ACHN (cell line): ENCODE measurements at places on chromosomes 2 and 18.

DNA sequence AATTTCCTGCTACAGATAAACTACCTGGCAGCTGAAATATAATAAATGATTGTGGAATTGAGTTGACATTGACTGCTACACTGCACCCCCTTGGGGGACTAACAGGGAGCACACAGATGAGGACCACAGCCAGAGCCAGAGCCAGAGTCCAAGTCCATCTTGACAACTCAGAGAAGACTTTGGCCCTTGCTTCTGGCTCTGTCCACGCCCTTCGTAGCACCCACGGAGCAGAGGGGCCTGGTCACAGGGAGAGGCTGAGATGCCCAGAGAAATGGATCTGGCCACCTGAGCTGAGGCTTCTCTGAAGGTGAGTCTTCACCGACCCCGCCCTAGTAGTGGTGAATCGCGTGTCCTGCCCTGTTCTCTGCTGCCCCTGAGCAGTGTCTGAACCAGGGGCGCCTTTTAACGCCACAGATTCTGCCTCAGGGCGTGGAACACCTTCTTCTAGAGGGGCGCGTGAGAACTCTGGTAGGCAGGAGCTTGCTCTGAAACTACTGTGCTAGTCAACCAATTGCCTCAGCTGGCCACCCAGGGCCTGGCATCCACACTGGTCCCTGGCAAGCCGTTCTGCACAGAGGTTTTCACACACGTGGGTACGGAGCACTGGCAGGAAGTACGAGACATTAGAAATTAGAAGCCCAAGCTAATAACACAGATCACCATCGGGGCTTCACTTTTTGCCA is 35.7 kb upstream of the MAT2A start:
- DNase-seq = peak; percentile 19

- no peak for DNase-seq
Measured at GRCh38 chr2:20615466-20616241, 35.2 kb downstream of the HS1BP3 start.

GRCh38 chr2:44349506-44349905 is 11.8 kb downstream of the PREPL start:
- DNase-seq = no peak

GRCh38 chr2:239806276-239806675 is 218.9 kb downstream of the NDUFA10 start:
- DNase-seq = no peak

DNA sequence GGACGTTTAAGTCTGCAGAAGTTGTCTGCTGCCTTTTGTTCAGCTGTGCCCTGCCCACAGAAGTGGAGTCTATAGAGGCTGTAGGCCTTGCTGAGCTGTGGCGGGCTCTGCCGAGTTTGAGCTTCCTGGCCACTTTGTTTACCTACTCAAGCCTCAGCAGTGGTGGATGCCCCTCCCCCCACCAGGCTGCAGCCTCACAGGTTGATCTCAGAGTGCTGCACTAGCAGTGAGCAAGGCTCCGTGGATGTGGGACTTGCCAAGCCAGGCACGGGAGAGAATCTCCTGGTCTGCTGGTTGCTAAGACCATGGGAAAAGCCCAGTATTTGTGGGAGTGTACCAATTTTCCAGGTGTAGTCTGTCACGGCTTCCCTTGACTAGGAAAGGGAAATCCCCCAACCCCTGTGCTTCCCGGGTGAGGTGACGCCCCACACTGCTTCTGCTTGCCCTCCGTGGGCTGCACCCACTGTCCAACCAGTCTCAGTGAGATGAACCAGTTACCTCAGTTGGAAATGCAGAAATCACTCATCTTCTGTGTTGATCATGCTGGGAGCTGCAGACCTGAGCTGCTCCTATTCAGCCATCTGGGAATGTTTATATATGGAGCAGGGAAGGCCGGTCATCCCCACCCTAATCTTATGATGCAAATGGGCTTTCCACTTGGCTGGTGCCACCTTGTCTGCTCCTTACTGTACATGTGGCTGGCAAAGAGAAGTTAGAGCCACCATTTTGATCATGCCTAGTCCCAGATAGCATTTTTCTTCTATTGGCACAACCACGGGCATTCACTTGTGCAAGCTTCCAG is 156.9 kb upstream of the ITGA6 start:
- no peak for DNase-seq

- DNase-seq = peak; percentile 57
Measured at GRCh38 chr2:132669908-132670495, at the start of gene LYPD1. LYPD1 (minus strand) TSS chr2:132670205; CDS start chr2:132669932, 273 bp downstream.

DNA sequence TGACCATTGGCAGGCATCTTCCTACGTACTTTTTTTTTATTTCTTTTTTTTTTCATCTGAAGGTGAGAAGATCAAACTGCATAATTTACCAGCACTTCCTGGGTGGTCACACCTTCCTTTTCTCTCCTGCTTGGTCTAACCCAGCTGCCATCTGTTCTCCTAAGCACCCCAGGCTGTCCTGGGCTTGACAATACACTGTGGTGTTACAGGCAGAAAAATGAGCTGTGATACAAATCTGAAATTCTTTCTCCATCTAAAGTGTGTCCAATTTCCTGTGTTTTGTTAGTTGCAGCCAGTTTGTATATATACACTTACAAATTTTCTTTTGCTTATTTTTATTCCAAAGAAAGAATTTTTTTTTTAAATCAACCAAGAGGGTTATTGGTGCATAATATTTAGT is 786.0 kb upstream of the ZEB2 start:
- DNase-seq = no peak

- DNase-seq = no peak
Measured at GRCh38 chr2:215418064-215418963, 17.6 kb downstream of the FN1 start.

DNA sequence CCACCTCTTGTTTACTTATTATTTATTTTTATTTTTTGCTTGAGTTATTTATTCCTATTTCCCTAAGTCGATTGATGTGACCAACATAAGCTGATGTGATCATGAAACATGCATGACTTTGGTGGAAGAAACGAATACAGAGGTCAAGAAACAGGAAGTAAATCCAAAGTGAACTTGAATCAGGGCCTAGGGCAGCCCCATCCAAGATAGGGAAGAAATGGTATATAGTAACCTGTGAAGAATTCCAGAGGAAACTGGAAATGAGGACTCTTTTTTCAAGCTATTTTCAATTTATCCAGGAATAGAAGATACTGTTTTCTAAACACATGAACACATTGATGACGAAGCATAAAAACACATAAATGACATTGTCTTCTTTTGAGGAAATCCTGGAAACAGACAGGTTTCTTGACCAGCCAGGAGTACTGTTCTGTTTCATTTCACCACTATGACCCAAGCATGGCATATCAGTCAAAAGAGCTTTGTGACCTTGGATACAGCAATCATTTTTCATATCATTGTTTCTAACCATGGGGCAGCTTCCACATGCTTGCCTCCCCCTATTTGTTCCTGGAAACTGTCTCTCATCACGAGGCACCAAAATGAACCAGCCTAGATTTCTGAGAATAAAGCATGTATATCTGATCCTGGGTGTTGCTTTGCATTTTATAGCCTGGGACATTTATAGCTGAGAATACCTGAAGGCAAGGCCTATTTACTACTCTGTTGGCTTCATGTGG is 9.1 kb upstream of the LCLAT1 start:
- DNase-seq = no peak

DNA sequence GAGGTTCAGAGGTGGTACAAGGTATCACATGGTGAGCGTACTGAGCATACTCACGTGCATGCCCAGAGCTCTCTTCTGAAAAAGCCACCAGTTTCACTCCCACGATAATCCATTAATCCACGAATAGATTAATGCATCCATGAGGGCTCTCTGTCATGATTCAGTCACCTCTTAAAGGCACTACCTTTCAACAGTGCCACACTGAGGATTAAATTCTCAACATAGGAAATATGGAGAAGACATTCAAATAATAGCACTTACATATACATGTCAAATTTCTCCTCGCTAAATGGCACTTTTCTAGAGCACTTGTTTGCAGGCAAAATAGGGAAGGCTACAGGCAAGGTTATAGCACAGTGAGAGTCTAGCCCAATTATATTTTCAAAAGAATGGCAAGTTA is 825.9 kb downstream of the TRIB2 start:
- no peak for DNase-seq

GRCh38 chr2:175414191-175414881 is 232.8 kb upstream of the ATP5MC3 start:
- DNase-seq = no peak

GRCh38 chr2:49836017-49836416 is 681.7 kb upstream of the FSHR start:
- no peak for DNase-seq

DNA sequence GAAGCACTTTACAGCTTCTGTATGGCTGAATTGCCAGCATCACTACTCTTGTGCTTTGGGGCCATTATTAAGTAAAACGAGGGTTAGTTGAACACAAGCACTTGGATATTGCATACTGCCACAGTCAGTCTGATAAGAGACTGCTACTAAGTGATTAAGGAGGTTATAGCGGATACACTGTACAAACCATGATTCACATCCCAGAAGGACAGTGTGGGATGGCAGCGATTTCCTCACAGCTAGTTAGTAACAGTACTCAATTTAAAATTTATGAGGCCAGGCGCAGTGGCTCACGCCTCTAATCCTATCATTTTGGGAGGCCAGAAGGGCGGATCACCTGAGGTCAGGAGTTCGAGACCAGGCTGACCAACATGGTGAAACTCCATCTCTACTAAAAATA is 2.6 kb upstream of the BMPR2 start:
- no peak for DNase-seq

- no peak for DNase-seq
Measured at GRCh38 chr2:170017860-170018532, 160.0 kb upstream of the MYO3B start.

DNA sequence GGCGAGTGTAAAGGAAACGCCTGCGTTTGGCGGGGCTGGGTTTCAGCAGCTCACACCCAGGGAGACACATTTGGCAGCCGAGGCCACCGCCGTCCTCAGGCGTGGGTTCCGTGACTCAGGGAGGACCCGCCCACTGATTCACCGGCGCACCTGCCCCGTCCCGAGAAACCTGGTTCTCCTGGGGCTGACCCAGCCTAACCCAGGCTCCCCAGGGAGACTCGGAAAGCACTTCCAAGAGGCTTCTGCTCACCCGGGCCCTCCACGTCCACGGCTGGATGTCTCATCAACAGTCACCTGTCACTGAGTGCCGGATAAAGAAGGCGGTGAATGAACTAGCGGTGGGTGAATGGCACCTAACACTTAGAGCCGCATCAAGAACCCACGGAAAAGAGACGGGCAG is 126.4 kb upstream of the CTDP1 start:
- DNase-seq = no peak

GRCh38 chr2:159922563-159922962 is 124.6 kb upstream of the CD302 start:
- DNase-seq = no peak

- no peak for DNase-seq
Measured at GRCh38 chr2:30631051-30631671, 176.1 kb downstream of the CAPN13 start.

DNA sequence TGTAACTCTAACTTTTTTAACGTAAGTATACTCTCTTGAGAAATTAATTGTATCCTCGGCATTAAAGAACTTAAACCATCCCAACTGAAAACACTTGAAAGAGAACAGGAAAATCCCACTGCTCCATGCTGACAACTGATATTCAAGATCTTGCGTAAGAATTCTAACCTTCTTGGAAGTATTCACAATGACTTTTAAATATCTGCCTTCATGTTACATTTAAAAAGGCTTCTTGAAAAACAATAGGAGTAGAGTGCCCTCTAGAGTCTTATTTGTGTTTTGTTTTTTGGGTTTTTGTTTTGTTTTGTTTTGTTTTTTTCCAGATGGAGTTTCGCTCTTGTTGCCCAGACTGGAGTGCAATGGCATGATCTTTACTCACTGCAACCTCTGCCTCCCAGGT is 65.4 kb upstream of the DNAJC10 start:
- peak; percentile 63 for DNase-seq

- no peak for DNase-seq
Measured at GRCh38 chr2:223048519-223048918, 3.5 kb upstream of the KCNE4 start.

GRCh38 chr2:199495147-199495546 is 37.4 kb upstream of the SATB2 start:
- DNase-seq = no peak

- no peak for DNase-seq
Measured at GRCh38 chr2:240919161-240919781, 13.1 kb downstream of the CROCC2 start.

GRCh38 chr2:43426305-43427031 is 169.4 kb downstream of the THADA start:
- peak; percentile 74 for DNase-seq

DNA sequence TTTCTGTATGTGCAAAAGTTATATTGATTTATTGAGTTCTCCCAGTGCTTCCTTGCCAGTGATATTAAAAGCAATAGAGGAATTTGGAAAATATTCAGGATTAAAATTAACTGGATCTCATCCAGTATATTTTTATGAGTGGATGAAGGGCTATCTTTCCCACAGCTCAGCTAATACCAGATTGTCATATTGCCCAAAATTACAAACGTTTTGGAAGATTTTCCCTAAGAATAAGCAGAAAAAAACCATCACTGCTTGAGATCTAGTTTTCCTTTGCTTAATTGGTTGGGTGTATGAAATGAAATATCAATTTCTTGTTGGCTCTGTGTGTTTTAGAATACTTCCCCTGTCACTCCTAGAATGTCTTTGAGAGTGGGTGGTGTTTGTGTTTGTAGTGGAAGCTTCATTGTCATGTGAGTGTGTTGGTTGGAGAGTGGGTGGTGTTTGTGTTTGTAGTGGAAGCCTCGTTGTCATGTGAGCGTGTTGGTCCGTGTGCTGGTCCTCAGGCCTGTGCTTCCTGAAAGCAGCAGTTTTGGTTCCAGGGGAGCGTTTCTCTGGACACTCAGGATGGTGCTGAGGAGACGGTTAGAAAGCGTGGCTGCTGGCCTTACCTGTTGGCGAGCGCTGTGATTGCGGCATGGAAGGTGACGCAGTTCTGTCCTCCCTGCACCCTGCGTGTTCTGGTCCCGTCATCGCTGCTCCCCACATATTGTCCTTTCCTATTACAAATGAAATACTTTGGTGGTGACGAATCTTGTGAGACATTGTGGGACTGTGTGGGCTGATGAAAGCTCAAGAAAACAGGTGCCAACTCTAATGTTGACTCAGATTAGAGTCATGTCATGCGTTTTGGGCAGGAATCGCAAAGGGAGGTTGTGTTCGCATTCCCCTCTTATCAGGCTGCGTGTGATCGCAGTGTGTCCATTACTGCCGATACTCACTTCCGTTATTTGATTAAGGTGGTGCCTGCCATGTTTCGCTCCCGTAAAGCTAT is 12.4 kb downstream of the ASB1 start:
- peak; percentile 99 for DNase-seq

GRCh38 chr18:49548229-49548636 is 13.6 kb upstream of the LIPG start:
- no peak for DNase-seq

DNA sequence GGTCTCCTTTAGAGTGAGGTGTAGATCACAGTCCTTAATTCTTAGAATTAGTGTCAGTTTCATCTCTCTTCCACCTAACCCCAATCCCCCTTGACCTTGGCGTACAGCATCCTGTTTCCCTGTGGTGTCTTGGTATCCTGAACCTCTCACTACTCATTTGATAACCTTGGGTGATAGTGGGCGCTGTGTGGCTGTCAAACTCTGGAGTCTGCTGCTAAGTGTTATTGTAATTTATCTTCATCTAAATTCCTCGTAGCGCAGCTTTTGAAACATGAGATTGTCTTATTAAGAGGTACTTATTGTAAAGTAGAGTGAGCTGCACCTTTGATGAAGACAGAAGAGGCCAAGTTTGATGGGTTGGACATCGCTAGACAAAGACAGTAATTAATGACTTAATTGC is 222.6 kb upstream of the SPRED2 start:
- no peak for DNase-seq
